Pons (tissue), 1 donor: ENCODE measurements at places on chromosomes 7 and 10.
A peak's percentile ranks its signal among the peaks of the same experiment; 100 is the strongest.

DNA sequence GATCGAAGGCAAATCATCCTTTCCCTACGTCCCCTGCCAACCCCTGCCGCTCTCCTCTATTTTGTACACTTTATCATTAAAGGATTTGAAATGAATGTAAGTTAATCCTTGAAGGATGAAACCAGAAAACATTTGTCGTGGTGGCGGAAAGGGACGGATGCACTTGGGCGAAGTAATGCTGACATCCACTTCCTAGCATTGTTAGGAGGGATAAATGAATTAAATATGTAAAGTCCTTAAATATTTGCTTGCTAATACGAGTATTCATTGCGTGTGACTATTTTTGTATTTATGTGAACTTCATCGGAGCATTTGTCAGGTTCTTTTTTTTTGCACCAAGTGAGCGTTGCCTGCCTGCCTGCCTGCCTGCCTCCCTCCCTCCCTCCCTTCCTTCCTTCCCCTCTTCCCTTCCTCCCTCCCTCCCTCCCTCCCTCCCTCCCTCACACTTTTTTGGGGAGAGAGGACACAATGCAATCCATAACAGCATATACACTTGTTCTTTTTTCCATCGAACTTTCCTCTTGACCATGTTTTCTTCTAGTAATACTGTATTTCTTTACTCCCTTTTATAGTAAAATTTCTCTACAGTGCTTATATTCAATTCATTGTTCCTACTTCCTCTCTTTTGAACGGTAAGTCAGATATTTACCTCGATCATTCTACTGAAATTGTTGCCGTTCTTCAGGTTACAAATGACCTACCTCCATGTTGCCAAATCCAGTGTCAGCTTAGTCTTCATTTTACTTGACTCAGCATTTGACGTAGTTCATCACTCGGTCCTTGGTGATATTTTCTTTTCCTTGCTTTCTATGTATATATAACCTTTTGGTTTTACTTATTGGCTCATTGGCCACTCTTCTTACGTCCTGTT, 831 bp downstream of the CCDC7 start:
- peak; percentile 52 for DNase-seq

- DNase-seq, result no peak
Measured at GRCh38 chr10:99880080-99880835, 97.8 kb downstream of the ABCC2 start.

GRCh38 chr10:65201491-65201890, 1680.3 kb downstream of the REEP3 start:
- DNase-seq, result no peak

GRCh38 chr10:11284291-11285085, 266.8 kb downstream of the CELF2 start:
- DNase-seq, result no peak

- no peak for DNase-seq
Measured at GRCh38 chr7:43211286-43211685, 98.8 kb downstream of the HECW1 start.

DNA sequence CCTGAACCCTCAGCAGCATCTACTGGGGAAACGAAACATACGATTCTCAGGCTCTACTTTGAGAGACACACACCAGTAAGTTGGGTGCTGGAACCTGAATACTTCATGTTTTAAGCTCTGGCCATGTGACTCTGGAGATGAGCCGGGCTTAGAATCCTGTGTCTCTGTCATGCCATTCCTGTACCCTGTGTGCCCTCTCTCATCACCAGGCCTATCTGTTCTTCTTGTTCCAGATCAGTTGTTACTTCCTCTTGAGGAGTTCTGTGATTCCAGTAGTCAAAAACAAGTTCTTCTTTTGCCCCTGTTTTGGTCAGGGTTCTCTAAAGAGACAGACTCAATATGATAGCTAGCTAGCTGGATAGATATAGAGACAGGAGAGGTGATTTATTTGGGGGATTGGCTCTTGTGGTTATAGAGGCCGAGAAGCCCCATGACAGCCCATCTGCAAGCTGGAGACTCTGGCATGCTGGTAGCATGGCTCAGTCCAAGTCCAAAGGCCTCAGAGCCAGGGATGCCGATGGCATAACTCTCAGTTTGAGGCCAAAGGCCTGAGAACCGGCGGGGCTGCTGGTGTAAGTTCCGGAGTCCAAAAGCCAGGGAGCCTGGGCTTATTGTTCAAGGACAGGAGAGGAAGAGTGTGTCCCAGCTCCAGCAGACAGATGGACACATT, 54.3 kb downstream of the CHN2 start:
- DNase-seq, result peak; percentile 53

- no peak for DNase-seq
Measured at GRCh38 chr10:62130948-62131347, 137.7 kb downstream of the RTKN2 start.

- no peak for DNase-seq
Measured at GRCh38 chr7:155835446-155836215, 23.4 kb upstream of the SHH start.

DNA sequence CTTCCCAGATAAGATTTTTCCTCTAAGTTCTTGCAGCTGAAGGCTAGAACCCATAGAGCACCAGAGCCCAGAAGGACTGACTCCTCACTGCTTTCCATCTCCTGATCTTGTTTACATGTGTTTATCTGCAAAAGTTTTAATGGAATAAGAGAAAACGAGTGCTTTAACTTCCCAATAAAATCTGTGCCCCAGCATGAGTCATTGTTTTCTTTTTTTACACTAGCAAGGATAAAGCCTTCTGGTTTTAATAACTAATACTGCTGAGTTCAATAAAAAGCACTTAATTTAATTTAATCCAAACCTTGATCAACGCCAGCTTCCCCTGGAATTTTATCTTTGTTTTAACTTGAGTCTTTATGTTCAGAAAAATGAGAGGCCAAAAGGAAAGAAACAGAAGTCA, 227.6 kb downstream of the HPSE2 start:
- no peak for DNase-seq

DNA sequence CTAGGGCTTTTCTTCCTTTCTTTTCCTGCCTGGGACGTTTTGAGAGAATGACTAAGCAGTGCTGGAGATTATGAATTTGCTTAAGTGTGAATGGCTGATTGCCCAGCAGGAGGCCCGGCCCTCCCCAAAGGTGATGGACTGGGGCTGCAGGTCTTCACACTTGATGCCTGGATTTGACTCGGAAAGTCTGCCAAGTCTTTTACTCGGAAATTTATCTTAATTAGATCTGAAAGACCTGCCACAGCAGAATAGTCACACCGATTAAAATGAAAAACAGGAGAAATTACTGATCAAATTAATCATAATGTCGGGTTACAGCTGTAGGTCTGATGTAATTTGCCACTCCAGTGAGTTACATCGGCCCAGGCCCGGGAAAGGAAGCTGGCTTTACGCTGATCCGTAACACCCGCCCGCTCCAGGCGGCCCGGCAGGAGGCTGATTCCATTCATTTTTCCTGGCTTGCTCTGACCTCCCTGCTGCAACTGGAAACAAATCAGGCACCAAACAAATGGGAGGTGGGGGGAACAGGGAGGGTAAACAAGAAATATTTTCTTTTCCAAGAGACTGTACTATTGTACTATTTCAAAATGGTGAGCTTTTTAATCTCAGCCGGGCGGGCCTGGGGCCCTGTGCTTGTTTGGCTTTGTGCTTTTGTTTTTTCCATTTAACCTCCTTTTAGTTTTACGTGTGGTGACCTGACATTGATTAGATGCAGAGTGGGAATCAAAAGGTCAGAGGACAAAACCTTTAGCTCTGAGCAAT, 212.4 kb upstream of the YAE1 start:
- DNase-seq, result peak; percentile 11

GRCh38 chr7:25613912-25614311, 385.6 kb upstream of the NPVF start:
- no peak for DNase-seq

GRCh38 chr10:65550761-65551160, 1375.1 kb upstream of the LRRTM3 start:
- DNase-seq, result no peak

DNA sequence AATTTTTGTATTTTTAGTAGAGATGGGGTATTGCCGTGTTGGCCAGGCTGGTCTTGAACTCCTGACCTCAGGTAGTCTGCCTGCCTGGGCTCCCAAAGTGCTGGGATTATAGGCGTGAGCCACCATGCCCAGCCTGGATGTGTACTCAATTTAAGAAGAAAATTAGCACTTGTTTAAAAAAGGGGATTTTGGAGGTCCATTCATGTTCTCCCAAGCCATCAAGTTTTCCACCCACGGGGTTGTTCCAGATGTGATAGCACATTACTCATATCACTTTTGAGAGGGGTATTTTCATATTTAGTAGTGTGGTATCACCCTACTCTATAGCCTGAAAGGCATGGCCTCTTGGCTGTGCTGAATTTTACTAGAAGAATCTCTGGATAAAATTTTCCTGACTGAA, 10.5 kb upstream of the SLC26A3 start:
- DNase-seq, result no peak

DNA sequence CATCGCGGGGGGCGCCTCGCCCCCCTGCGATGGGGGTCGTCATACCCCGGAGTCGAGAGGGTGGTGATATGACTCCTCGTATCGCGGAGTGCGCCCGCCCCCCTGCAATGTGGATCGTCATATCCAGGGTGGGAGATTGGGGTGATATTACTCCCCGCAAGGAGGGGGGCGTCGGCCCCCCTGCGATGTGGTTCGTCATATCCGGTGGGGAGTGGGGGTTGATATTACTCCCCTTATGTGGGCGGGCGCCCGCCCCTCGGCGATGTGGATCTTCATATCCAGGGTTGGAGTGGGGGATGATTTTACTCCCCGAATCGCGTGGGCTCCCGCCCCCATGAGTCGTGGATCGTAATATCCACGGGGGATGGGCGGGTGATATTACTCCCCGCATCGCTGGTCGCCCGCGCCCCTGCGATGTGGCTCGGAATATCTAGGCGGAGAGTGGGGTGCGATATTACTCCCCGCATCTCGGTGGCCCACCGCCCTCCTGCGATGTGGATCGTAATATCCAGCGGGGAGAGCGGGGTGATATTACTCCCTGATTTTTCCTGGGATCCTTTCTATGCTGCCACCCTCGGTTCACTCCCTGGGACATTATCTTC, 36.9 kb downstream of the MEIG1 start:
- DNase-seq, result no peak

- DNase-seq, result no peak
Measured at GRCh38 chr7:2897023-2897422, 52.9 kb upstream of the GNA12 start.

GRCh38 chr10:47247148-47248059, 52.6 kb upstream of the GDF10 start:
- DNase-seq, result no peak

- no peak for DNase-seq
Measured at GRCh38 chr10:129494176-129494575, 27.1 kb downstream of the MGMT start.

DNA sequence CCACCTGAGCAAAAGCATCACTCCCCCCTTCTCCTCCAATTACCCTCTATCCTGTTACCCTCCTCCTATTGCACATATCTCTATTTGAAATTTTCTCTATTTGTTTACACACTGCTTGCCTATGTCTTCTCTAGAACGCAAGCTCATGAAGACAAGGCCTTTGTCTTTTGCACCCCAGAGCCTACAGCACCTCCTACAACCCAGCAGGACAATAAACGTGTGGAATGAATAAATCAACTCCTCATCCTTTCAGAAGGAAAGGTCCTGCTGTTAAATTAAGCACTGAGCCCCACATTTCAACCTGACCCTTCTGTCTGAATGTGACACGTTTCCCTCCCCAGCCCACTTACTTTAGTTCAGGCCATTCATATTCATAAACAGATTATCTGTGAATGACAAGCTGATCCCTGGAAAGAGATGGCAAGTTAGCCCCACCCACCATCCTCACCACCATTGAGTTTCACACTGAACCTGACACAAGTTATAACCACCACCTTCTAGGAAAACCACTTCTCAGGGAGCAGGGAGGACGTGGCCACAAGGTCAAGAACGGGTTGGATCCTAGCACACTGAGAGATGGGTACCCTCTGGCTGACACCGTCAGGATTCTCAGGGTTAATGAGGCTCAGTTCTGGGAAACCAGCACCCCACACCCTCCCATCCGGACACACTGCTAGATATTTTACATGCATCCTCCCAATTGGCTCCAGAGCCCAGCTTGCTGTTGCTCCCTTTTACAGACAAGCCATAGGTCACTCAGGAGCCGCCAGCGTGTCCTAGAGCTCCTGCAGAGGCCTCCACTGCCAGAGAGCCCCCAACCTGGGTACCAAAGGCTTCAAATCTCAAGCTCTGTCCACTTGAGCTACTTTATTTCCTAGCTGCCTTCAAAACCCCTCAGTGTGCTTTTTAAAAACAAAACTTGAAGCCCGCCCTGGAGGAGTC, 934 bp downstream of the PRTFDC1 start:
- DNase-seq, result peak; percentile 83

GRCh38 chr7:70016044-70016770, 417.9 kb downstream of the AUTS2 start:
- no peak for DNase-seq

DNA sequence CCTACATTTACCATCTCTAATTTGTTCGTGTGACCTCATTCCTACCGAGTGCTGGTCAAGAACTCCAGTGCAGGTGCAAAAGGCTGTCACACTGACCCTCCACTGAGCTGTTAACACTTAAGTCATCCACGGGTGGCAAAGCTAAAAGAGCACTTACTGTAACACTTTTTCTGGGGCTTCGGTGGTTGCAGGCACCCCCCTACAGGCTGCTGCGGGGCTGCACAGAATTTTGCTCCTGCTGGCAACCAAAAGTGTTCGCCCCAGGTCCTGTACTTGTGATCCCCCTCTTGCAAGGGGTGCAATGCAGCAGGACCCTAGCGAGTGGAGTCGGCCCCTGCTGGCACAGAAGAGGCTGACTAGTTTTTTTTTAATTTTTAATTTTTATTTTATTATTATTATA, 298.9 kb upstream of the CNTNAP2 start:
- DNase-seq, result no peak

DNA sequence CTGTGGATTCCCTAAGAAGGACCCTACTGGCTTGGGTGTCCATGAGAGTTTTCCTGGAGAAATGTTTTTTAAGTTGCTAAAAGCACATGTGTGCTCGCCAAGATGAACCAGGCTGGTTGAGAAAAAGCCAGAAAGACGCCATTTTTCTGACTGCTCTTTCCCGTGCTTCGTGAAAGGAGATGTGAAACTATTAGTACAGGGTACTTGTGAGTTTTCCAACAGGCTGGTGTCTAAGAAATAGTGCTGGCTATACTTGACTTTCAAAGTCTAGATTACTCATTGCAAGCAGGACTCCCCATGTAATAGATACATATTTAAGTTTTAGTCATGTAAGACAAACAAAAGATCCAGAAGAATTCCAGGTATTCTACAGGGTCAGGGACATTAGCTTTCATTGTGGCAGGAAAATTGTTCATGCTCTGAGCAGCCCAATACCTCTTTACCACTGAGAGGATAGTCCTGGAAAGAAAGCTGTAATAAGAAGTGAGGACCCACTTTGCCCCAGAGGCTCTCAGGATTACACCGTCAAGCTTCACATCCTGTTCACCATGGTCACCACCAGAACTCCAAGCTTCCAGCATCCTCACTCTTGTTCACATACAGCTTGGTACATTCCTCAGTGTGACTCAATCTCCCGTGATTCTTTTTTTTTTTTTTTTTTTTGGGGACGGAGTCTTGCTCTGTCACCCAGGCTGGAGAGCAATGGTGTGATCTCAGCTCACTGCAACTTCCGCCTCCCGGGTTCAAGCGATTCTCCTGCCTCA, 43.8 kb upstream of the ICA1 start:
- no peak for DNase-seq

GRCh38 chr7:469563-469961, 50.1 kb downstream of the PDGFA start:
- no peak for DNase-seq

- no peak for DNase-seq
Measured at GRCh38 chr10:107614939-107615685, 450.6 kb upstream of the SORCS1 start.
